Stimulated activated CD8-positive, alpha-beta memory T cell treated with anti-CD3 and anti-CD28 coated beads, Interleukin-7, amount 100 ng/mL, for 1 hour (primary cell): ENCODE measurements at places on chromosomes 2 and 18.

DNA sequence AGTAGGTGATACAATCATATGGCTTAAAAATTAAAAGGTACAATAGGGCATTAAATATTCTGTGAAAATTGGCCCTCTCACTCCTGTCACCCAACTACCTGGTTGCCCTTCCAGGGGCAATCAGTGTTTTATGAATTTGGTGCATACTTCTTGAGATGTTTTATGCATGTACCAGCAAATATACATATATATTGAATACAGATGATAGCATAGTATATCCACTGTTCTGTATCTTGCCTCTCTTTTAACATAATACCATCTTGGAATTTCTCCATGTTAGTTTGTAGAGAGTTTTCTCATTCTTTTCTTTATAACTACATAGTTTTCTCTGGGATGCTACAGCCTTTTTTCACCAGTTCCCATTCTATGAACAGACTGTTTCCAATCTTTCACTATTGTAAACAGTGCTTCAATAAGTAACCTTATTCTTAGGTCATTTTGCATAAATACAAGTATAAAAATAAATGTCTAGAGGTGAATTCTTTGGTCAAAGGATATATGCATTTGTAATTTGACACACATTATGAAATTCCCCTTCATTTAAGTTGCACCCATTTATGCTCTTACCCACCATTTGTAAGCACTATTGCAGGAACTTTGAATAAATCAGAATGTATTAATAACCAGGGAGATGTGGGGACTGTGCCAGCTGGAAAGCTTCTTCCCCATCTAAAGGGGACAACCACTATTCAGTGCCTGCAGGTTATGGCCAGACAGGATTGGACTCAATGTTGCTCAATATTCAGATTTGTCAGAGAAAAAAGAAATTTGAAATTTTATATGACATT lies 225.4 kb downstream of the STK39 start:
- no peak for DNase-seq

DNA sequence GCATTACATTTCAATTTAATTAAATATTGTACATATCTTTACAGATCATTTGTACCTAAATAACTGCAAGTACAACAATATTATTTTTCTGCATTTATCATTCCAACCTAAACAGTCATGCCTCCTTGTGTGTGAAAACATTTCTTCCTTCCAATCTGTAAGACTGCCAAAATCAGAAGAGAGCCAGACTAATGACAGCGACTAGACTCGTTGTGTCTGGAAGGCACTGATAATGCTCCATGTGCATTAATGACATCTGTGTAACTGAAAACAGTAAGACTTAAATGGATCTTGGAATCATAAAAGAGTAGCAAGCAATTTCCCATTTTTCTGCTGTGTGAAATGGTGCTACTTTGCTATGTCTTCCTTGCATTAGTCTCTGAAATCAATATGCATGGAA lies 278.0 kb upstream of the DSEL start:
- DNase-seq = no peak

GRCh38 chr2:222504719-222505118 lies 80.4 kb downstream of the SGPP2 start:
- no peak for DNase-seq

DNA sequence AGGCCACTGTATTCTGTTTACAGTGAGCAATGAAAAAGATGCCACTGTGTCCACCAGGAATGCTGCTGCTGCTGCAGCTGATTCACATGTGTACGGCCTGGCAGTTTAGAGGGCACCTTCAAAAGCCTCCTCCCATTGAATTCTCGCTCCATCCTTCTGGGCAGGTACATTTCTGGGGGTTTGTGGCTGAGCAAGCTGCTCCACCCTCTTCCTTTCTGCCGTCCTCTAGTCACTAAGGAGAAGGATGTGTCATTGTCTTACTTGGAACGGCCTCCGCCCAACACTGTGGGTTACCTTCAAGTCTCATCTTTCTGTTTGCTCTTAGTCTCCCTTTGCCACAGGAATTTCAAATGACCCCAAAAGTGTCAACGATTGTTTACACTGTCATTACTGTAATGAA lies 182.0 kb downstream of the ZBTB7C start:
- DNase-seq = no peak

DNA sequence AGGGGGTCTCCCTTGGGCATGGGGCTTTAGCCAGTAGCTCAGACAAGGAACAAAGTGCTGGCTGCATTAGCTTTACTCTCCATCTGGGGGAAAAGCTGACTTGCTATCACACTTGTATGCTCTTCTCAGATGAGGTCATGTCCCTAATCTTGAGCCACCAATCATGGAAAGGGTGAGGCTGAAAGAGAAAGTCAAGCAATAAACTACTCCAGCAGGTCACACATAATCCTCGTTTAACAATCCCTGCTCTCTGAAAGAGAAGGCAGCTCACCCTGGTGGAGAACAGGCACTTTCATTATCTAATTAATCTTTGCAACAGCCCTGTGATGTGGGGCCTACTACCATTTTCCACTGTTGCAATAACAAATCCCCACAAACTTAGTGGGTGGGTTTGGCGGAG lies 129.7 kb upstream of the CAPN13 start:
- DNase-seq = no peak
